ENCODE measurements at places on chromosomes 2 and 18. TPM values are rescaled to one million over a fixed set of nuclear protein-coding genes. Genes with fewer than 3 reads are reported as not detected.

RAB27B gene
- total RNA-seq = 11.4 TPM

DOK6 gene
- total RNA-seq = not detected

DRC1 gene
- not detected for total RNA-seq

TRIM43 gene
- not detected for total RNA-seq

ANKRD30B gene
- total RNA-seq = 1.6 TPM

SAG gene
- not detected for total RNA-seq

DNA sequence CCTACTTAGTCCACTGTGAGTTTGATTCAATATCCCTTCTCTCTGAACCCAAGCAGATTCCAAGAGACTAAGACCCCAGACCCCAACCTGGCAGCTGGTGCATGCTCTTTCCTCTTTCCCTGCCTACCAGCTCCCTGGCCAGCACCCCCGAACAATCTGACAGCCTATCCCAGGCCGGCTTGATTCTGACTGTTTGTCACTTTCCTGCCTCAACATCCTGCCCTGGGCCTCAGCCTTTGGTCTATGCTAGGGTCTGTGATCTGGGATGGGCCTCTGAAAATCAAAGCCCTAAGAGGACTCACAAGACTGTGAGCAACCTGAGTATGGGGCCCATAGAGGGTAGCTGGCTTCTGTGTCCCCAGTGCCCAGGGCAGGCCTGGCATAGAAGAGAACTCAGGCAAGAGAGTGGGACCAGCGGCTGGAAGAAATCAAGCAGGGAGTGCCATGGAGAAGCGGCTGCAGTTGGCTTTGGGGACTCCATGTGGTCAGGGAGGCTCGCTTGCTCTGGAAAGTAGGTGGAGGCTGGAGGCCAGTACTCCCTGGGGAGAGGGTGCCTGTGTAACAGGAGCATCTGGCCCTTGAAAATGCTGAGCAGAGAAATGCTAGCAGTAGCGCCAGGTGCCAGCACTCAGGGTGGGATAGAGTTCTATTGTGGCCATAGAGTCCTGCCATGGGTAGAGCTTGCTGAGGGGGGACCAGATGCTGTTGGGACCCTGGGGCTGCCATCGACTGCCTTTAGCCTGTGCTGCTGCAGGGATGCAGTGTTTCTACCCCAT is 343.9 kb downstream of the DYSF start:
- DNase-seq = no peak

- no peak for DNase-seq
Measured at GRCh38 chr18:5095239-5095638, 101.8 kb downstream of the AKAIN1 start.

GRCh38 chr2:110126906-110127305 is 11.3 kb upstream of the MALL start:
- no peak for DNase-seq

DNA sequence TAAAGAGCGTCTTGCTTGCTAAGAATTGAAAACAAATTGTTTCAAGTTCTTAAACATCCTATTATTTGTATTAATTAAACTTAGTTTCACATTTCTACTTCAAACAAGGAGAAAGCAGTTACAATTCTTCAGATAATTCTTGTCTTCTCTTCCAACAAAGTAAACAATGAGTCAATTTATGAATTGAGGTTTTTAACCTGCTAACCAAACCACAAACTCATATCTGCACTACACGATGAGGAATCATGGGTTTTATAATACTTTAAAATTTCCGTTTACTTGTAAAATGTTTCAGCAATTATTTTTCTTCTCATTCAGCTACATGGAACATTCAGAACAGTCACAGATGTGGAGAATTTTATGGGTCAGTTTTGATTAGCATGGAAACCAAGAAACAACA is 114.2 kb downstream of the SPIRE1 start:
- DNase-seq = no peak

DNA sequence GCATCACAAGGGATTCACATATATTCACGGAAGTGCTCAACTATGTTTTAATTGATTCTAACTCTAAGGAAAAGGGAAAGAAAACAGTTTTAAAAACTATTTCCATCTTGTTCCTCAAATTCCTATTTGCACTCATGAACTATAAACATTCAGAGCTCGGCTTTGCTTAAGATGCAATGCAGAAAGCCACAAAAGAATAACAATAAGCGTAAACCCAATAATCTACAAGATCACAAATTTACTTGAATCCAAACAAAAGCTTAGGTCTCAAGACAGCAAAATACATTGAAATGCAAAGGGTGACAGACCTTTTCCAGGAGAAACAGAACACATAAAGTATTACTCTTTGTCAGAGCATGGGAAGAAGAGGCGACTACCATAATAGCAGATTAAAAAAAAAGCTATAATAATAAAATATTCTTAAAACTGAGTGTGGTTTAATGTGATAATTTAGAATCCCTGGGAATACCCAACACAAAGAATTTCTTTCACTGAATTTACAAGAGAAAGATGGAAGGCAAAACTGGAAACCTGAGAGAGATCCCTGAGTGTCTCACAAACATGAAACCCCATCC is 1094.9 kb downstream of the LRP1B start:
- no peak for DNase-seq

- DNase-seq = no peak
Measured at GRCh38 chr18:24479371-24479770, 18.9 kb downstream of the HRH4 start.

GRCh38 chr2:1227274-1227900 is 185.9 kb upstream of the TPO start:
- no peak for DNase-seq

GRCh38 chr18:50131591-50131990 is 63.4 kb downstream of the MYO5B start:
- no peak for DNase-seq

DNA sequence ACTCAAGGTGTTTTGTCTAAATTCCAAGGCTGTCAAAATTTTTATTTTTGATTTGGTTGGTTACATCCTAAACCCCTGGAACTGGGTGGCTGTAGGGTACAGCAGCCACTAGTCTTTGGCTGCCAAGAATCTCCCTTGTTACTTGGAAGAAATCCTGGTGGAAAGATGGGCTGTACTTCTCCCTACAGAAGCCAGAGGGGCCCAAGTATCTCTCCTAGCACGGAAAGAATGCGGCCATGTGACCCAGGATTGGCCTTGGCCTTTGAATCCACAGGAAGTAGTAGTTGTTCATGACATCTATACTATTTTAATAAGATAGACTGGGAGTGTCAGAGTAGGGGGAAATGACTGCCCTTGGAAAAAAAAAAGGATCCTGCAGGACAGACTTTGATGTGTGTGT is 54.4 kb upstream of the MYO3B start:
- peak; percentile 10 for DNase-seq

- DNase-seq = no peak
Measured at GRCh38 chr2:71736986-71737385, 283.6 kb downstream of the DYSF start.

DNA sequence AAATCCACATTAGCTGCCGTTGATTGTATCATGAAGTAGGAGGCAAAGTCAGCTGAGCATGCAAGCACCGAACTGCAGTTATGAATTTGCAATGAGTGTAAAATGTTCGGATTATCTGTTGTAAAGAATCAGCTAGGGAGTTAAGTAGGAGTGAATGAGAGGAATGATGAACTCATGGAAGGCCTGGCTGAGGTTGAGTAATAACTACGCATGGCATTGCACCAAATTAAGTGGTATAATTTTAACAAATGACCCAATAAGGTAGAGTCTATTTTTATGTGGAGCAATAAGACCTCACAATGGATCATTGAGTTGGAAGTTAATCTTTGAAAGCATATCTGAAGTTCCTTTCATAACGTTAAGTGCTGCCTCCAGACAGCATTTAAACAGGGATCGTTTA is 288.2 kb upstream of the CHST9 start:
- DNase-seq = no peak

DNA sequence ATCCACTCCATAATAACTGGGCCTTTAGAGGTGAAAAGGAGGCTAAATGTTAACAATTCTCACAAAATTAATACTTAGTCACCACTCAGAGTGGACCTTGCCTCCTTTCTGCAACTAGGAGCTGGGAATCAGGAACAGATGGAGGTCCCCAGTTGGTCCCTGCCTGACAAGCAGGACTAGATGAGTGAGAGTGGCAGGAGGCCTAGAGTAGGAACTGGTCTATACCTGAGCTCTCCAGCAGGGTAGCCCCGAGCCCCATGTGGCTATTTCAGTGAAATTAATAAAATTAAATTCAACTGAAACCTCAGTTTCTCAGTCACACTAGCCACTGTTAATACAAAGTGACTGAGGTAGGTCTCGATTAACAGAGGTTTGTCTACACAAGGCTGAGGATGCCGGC is 150.5 kb downstream of the MYO5B start:
- no peak for DNase-seq

DNA sequence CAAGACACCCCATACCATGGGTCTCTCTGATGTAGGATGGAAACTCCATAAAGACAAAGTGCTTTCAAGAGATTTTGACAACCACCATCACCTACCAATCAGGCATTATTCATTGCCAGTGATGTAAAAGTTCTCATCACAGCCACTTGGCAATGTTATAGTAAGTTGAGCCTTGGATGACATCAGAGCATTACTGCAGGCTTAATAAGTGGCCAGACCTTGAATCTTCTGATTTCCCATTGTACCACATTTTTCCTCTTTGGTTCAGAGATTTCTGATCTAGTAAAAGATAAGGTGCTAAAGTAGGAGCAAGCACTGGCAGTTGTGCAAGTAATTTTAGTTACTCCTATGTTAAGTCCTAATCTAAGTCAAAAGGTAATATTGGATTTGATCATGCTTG is 36.5 kb downstream of the OSR1 start:
- DNase-seq = no peak

DNA sequence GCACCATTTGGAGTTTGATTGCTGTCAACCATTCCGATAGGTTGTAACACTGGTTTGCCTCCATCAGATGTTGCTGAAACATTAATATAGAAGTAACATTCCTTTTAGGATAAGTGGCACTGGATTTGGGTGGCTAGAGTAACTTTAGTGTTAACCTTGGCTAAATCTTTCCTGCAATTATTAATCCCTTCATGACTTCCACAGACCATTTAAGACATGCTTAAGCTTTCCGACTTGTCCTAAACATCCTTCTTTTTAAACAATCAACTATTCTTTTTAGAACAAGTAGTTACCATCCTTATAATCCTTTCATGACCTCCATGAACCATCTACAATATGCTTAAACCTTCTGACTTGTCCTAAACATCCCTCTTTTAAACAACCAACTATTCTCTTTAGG is 465.5 kb downstream of the DCDC2C start:
- DNase-seq = no peak

GRCh38 chr2:104539649-104540048 is 314.3 kb upstream of the POU3F3 start:
- no peak for DNase-seq

DNA sequence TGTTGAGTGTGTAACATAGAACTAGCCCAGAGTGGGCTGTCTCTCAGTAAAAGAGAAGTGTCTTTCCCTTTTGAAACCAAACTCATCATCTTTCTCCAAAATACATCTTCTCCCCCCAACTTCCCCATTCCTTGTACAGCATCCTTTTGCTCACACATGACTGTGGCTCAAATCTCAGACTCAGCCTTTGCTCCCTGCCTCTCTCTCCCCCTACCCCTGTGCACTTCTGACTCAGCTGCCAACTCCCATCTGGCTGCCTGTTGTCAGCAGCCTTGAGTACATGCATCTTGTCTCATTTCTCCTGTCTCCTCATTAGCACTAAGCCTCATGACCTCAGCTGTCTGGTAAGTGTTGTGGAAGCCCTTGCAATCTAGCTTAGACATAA is 18.1 kb upstream of the MGAT4A start:
- no peak for DNase-seq

- DNase-seq = no peak
Measured at GRCh38 chr2:58954880-58955385, 713.8 kb upstream of the FANCL start.

GRCh38 chr18:50051288-50051687 is 143.7 kb downstream of the MYO5B start:
- peak; percentile 4 for DNase-seq

GRCh38 chr2:112065966-112066365 is 10.9 kb downstream of the TMEM87B start:
- peak; percentile 30 for DNase-seq

GRCh38 chr2:134399096-134399495 is 145.2 kb downstream of the MGAT5 start:
- DNase-seq = no peak

DNA sequence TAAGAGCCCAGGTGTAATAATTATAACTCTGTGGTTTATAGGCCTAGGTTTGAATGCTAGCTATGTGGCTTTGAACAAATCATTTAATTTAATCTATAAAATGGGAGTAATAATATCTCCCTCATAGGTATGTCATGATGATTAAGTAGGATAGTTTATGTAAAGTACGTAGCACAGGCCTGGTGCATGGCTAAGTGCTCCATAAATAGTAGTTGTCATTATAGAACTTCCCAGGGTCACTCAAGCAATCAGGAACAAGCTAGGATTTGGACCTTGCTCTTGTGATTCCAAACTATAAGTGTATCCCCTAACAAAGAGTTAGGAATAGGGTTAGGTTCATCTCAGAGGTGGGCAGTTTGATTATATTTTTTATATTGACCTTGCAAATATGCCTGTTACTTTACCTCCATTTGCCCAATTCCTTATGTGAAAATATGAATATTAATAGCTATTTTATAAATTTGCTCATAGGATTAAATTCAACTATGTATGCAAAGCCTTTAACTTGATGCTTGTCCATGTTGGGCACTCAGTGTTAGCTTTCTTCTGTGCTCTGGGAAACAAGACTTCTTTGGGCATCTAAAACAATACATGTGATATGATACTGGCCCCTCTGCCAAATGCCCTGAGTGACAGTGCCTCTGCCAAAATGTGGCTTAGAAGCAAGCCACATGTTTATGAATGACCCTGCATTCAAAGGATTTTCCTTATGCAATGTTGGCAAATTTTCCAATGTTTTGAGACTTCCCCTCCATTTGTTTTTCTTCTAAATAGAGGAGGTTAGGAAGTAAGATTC is 353.6 kb downstream of the KIAA1328 start:
- peak; percentile 12 for DNase-seq

- no peak for DNase-seq
Measured at GRCh38 chr18:32958746-32959145, 185.9 kb upstream of the KLHL14 start.

DNA sequence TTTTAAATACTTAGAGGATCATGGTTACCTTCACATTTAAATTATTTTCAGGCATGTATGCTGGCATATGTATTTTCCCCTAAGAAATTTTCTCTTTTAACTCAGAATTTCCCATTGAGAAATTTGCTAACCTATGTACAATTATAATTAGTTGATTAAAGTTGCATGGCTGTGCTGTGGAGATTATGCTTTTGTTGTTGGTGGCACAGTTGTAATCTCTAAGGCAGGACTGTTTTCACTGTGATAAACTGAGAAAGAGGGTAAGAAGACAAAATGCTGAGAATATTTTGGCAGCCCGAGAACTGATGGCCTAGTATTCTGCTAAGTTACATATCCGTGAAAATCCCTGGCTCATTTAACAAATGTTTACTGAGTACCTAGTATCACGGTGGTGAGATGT is 1.4 kb downstream of the VRK2 start:
- DNase-seq = no peak

DNA sequence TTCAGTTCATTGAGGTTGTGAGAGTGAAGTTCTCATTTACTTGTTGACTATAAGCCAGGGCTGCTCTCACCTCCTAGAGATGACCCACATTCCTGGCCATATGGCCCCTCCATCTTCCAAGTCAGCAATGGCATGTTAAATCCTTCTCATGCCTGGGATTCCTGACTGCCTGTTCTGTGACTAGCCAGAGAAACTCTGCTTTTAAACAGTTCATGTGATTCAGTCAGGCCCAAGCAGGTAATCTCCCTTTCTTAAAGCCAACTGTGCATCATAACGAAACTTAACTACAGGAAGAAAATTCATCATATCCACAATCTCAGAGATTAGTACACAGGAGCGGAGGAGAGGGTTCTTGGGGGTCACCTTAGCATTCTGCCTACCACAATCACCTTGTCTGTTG is 11.5 kb downstream of the DPP4 start:
- DNase-seq = no peak

- peak; percentile 83 for DNase-seq
Measured at GRCh38 chr2:197258580-197258979, 52.0 kb downstream of the ANKRD44 start.

Data from myocyte (in vitro differentiated cells).